ENCODE measurements at places on chromosomes 1 and 21.
A peak's percentile ranks its signal among the peaks of the same experiment; 100 is the strongest.

GRCh38 chr1:232178191-232178590, 451.7 kb downstream of the SIPA1L2 start:
- no peak for DNase-seq

DNA sequence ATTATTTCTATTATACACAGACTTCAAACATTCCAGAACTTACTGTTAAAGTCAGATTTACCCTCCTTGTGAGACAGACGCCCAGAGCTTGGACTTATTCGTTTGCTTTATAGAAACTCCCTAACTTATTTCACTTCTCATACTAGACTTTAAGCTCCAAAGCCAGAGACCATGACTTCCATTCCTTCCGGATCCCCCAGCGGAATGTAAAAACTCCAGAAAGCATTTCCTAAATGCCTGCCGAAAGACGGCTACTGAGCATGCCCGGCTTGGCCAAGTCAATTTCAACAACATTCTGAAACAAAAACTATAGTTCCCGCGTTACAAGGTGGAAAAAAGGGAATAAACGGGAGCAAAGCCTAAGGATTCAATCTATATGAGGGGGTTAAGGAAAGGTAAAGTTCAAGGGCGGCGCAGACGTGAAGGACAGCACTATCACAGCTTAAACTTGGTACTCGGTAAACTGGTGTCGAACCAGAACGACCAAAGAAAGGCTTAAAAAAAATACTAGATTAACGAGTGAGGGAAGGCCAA, 1.1 kb downstream of the USP48 start:
- DNase-seq = no peak

DNA sequence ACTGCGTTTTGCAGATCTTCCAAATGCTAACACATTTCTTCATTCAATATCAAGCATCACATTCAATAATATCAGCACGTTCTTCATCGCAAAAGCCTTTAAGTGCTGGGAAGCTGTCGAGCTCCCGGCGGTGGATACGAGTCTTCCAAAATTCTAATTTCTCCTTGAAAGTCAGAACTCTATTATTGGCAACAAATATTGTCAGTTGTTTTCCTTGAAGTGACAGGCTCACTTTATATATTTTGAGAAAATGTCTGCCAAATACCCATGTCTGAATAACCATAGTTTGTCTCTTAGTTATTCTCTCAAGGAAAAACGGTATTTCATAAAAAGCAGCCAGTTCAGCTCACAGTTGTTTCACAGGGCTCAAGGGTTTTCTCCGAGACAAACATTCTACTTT, 226.2 kb upstream of the C1orf174 start:
- DNase-seq = no peak

GRCh38 chr1:7418442-7419080, 352.5 kb upstream of the VAMP3 start:
- no peak for DNase-seq

DNA sequence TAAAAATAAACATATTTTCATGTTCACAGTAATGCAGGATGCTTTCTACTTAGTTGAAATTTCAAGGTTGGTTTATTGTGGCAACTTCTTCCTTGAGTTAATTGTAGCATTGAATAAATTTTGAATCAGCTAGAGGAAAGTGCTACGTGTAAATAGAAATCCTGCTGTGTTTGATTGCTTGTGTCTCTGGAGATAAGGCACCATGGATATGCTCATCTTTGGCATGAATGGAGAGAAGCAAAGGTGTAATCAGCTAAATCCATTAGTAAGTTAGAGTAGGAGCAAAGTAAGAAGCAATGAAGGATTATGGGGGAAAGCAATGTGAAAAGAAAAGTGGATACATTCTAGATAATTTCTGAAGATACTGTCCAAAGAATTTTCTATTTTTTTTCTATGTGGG, 331.1 kb downstream of the PTPRC start:
- DNase-seq = no peak

GRCh38 chr21:33157303-33157702, 72.4 kb upstream of the IFNAR2 start:
- DNase-seq = no peak

- no peak for DNase-seq
Measured at GRCh38 chr1:233245191-233245765, 50.2 kb downstream of the PCNX2 start.

GRCh38 chr1:60427194-60427593, 353.6 kb upstream of the C1orf87 start:
- DNase-seq = no peak

- DNase-seq = no peak
Measured at GRCh38 chr21:31370893-31371544, 27.0 kb upstream of the TIAM1 start.

DNA sequence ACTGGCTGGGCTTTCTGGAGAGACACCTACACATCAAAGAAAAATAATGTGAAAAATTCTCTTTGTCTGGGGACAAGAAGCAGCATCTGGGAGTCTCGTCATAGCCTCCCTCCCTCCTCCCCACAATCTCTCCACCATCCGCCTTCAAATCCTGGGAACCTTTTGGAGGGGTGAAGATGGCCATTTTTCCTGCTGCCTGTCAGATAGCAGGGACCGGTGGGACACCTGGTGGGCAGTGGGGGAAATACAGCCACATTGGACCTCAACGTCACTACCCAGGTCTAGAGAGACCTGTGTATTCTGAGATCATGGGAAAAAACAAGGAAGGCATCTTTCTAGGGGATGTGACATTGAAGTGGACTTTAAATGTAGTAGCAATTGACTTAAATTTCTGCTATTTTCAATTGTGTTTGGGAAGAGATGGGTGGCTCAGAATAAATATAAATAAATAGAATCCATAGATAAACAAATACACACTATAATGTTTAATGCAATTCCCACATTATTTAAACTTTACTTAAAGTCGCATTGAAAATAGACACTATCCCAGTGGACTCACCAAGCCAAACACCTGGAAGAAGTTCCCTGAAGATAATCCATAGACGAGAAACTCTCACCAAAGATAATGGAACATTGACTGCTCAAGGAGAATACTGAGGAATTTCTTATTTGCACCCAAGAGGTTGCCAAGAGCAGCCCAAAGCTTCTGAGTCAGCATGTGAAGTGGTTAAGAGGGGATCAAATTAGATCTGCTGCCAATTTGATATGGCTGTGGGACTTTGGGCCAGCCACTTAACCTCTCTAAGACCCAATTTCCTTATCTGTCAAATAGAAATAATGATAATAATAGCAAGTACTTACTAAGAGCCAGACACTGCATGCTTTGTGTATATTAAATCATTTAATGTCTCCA, 147.6 kb upstream of the CAMK1G start:
- DNase-seq = peak; percentile 54

GRCh38 chr1:167819849-167820683, 93.9 kb downstream of the ADCY10 start:
- DNase-seq = peak; percentile 80

- peak; percentile 48 for DNase-seq
Measured at GRCh38 chr21:41321211-41321907, 4.8 kb downstream of the FAM3B start.

DNA sequence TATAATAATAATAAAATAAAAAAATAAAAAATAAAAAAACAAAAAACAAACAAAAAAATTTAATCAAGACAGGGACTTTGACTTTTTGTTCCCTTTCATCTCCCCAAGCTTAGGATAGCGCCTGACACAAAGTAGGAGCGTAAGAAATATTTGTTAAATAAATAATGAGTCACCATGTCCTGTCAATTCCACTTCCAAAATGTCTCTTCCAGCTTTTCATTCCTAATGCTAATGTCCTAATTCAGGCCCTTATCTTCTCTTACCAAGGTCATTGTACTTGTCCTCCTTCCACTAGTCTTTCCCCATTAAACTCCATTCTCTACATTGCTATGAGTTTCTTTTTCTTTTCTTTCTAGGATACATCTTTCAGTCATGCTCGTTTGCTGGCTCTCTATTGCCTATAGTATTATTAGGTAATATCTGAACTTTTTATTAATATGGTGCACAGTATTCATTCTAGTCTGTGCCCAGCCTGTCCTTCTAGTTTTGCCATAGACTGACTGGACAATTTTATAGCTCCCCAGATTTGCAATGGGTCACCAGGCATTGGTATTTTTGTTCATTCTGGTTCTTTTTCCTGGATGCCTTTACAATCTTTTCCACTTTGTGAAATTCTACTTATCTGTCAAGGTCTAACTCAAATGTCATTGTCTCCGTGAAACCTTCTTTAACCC, 11.4 kb downstream of the NEXN start:
- DNase-seq = no peak

GRCh38 chr1:94642617-94643321, 101.2 kb upstream of the F3 start:
- DNase-seq = no peak

DNA sequence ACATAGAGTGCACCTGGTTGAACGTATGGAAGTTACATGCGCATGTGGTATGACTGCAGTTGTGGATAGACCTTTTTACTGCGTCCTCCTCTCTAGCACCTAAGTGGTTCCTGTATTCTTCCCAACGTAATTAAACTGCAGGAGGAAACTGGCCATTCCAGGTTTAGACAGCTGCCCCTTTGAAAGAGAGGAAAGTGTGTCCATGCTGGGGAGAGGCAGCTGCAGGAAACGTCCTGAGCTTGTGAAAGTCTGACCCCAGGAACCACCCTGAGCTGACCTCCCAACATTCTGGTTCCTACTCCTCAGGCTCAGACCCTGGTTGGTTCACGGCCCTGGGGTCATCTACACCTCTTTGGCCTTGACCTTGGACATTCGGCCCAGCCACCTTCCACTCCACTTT, 309.3 kb downstream of the DISC1 start:
- no peak for DNase-seq

DNA sequence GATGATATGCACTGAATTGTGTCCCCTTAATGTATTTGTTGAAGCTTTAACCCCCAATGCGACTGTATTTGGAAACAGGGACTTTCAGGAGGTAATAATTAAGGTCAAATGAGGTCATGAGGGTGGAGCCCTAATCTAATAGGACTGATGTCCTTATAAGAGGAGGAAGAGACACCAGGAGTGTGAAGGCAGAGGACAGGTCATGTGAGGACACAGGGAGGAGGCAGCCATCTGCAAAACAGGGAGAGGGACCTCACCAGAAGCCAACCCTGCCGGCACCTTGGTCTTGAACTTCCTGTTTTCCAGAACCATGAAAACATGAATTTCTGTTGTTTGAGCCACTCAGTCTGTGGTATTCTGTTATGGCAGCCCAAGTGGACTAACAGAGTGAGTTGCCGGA, 15.3 kb downstream of the SYF2 start:
- no peak for DNase-seq

- no peak for DNase-seq
Measured at GRCh38 chr1:115705963-115706362, 62.6 kb downstream of the CASQ2 start.

DNA sequence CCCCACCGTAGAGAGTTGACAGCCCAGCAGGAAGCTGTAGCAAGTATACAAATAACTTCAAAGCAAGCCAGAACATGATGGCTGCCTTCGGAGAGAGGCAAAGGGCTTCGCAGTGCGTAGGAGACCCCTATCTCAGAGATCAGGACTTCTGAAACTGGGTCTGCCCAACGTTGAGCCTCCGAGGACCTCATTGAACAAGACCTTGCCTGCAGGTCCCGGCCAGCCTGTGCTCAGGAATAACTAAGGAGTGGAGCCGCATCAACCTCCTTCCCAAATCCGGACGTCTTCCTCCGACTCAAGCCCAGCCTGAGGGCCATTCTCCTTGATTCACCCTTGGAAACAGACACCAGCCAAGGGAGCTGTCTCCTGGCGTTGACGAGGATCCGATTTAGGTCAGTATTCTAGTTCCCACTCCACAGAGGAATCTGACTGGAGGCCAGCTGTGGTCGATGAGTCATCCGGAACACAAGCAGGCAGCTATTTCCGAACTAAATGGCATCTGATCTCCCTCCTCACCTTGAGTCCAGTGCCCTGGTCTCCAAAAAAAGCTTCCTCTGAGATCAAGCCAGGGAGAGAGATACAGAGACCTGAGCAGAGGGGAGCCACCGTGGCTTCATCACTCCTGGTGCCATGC, 166.5 kb upstream of the COA6 start:
- DNase-seq = no peak

GRCh38 chr1:201751872-201752271, 77.1 kb upstream of the IPO9 start:
- no peak for DNase-seq

DNA sequence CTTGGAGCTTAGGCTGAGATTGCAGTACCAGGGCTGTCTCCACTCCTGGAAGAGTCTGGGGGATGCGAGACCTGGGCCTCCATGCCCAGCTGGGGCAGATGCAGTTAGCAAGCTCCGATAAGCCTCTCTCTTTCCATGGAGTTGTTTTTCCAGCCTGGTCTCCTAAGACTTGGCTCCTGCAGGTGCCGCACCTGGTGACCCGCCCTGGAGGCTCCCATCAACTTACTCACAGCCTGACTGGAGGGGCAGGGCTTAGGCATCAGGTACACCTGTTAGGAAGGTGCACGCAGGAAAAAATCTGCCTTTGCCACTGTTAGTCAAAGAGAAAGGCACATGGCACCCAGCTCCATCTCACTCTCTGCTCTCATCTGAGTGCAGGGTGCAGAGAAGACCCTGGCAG, 198.1 kb upstream of the TMEM51 start:
- no peak for DNase-seq

DNA sequence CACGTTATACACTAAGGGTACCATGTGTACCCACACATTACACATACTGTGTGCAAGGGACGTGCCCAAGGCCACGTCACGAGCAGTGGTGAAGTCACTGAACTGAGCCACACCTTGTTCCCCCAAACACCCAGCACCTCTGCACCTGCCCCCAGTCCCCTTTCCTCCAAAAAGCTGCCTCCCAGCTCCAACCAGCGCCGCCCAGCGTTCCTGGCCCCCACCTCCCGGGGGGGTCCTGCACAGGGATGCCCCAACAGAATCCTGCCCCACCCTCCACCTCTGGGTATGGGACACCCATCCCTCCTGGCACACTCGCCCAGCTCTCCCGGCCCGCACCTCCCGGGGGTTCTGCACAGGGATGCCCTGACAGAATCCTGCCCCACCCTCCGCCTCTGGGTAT, 54.1 kb downstream of the CHD5 start:
- no peak for DNase-seq

- peak; percentile 38 for DNase-seq
Measured at GRCh38 chr1:13753636-13754402, 53.8 kb downstream of the PRDM2 start.

DNA sequence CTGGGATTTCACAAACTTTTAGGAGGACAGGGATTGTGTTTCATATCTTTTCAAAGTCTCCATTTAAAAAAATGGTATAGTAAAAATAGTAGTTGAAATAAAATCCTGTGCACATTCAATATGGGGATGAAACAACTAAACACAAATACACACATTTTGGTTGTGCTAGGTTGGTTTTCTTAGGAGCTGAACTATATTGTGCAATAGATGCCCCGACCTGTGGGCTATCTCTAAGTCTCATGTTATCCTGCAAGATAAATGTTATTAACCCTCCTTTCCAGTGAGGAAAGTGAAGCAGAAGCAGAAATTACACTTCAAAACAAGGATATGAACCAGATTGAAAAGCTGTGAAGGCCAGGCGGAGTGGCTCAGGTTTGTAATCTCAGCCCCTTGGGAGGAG, 1.3 kb upstream of the PLD5 start:
- DNase-seq = no peak

DNA sequence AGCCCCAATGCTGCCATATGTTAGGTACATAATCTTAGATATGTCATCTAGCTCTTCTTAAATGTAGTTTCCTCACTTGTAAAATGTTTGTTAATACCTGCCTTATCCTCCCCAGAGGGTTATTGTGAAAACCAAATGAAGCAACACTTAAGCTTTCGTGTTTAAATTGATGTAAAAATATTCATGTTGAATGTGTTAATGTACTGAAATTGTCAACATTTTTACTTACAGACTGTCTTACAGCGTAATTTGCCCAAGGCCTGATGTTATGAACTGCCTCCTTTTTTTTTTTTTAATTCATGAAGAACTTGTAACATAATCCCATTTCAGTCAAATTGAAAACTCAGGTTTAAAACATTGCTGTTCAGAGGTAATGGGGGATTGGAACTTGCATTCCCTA, 25.6 kb upstream of the ENAH start:
- no peak for DNase-seq

Measured in GM10248 (cell line).